ENCODE measurements at places on chromosomes 1 and 21.

DNA sequence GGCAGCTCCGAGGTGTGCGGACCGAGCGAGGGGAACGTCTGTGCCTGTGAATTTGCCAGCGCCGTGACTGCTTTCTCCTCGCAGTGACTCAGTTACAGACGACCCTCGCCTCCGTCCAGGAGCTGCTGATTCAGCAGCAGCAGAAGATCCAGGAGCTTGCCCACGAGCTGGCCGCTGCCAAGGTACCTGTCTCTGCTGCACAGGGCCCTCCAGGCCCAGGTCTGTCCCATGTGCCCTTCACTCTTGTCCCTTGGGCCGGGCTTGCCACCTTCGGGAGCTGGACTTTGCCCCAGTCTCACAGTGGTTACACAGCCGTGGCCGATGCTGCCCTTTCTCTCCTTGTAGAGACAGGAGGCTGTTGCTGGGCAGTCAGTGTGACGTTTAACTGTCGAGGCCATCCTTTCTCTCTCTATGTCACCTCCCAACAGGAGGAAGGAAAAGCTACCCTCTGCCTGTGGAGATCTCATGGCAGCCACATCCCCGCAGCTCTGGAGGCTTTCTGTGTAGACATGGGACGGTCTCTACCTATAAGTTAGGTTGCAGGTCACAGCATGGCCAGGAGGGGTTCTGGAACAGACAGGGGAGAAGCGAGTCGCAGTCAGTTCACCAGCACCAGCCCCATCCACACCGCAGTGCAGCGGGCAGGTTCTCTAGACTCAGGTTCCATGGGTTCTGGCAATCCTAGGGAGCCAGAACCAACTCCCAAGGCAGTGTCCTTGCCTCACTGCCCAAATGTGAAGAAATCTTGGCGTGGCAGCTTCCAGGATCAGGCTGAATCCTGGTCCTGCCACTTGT, 149.7 kb downstream of the PEX14 start:
- no peak for DNase-seq

DNA sequence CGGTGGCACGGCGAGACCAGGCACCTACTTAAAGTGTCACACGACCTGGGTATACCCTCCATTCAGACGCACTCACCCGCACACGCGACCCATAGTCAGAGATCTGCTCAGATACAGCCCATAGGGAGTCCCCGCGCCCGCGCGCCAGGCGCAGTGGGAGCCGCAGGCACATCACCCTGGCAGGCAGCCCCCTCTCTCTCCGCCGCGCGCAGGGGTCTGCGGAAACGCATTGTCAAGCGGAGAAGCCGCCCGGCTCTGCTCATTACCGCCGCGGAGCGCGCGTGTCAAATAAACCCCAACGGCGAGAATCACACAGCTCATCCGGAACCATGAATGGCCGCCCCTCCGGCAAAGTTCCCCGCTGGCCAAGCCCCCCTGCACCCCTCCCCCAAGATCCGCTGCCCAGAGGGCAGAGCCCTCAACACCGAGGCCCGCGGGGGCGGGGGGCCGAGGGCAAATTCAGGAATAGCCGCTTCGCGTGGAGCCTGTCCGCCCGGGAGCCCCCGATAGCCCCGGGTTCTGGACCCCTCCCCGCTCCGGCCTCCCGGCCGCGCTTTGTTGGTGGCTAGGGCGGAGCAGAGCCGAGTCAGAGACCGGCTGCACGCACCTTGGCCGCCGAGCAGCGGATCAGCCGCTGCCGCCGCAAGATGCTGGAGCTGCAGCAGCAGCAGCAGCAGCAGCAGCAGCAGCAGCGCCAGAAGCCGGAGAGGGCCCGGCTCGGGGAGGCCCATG, 522 bp downstream of the LRP8 start:
- DNase-seq: peak; percentile 75

DNA sequence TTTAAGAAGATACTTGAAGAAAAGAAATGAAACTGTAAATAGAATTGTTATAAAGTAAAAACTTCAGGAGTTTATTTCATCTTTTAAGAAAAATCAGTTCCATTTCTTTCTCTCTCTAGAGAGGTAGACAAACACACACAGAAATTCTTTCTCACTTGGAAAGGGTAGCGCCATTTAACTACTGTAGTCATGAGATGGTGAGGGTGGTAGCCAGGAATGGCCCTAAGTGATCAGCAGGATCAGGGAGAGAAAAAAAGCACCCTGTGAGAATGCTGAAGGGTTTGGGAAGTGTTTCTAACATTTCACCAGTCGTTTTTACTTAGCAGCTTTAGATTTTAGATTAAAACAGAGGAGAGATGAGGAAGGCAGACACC, 205.7 kb upstream of the RUNX1 start:
- DNase-seq: no peak

GRCh38 chr1:225442123-225442505, 14.3 kb upstream of the LBR start:
- no peak for DNase-seq

DNA sequence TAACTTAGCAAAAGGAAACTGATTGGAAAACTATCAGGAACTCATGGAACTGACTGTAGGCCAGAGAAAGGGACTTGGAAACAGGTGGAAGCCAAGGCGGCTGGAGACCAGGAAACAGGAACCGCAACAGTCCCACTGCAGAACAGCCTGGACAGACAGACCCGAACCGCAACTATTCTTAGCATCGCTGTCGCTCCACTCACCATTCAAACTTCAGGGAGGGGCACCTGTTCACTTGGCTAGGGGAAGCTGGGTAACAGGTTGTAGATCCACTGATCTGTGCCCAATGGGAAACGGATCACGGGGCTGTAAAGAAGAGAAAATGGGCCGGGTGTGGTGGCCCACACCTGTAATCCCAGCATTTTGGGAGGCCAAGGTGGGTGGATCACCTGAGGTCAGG, 61.9 kb downstream of the CLSTN1 start:
- no peak for DNase-seq

DNA sequence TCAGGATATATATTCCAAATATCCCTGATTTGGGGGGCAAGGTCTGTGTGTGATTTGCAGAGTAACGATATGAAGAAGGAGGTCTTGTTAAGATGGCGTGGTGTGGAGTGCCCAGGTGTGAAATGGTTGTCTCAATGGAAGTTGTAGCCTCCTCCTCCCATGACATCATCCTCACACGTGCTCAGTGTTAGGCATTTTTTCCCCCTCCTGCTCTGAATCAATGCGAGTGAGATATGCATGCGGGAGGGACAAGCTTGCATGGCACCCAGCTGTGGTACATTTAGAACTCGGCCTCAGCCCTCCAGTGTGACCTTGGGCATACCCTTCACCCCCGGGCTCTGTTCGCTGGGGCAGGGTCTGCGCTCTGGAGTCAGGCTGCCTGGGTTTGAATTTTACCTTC, 55.6 kb downstream of the B3GALT5 start:
- DNase-seq: no peak

GRCh38 chr1:205920159-205920558, 23.1 kb downstream of the SLC26A9 start:
- DNase-seq: peak; percentile 24

GRCh38 chr1:30610917-30611316, 112.5 kb downstream of the MATN1 start:
- no peak for DNase-seq

GRCh38 chr1:66523562-66523961, 10.4 kb upstream of the SGIP1 start:
- no peak for DNase-seq

DNA sequence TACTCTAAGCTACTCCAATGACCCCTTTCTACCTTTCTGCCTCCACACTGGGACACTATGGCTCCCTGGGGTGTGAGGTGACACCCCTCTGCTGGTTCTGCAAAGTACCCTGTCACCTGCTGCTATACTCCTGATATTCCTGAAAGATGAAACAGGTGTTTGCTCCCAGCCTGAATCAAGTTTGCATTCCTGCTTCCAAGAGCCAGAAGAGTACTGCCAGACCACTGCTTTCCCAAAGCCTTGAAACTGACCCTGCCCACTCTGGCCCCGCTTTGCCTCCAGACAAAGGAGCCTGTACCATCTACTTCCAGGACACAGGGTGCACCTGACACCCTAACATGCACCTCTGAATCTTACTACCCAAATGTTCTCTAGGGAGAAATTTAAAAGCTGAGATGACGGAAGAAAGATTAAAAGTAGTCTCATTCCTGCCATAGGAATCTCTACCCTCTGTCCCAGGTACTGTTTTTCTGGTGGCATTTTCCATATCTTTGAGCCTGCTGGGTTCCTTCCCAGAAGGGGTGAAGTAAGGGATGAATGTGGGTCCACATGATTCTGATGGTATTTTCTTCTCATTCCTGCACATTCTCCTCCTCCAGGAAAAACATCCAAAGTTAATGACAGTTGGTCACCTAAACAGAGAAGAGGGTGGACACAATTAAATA, 70.3 kb upstream of the DUSP10 start:
- DNase-seq: no peak

GRCh38 chr21:43741423-43742096, 22.6 kb downstream of the PDXK start:
- DNase-seq: peak; percentile 68

DNA sequence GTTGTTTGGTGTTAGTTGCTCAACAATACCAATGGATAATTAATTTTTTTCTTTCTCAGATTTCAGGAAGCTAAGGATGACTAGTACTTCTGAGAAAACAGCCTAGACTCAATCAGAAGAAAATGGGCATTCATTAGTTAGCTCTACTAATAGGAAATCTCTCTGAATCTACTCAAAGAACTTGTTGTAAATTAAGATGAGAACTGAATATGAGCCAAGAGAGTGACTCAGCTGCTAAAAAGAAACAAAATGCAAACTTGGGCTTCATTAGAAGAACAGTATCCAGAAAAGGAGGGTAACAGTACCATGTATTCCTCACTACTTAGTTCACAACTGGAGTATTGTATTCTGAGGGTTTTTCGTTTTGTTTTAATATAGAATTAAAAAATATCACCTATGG, 12.5 kb downstream of the FOXJ3 start:
- DNase-seq: no peak

- DNase-seq: no peak
These were observed 28.6 kb upstream of the PLEKHG5 start for GRCh38 chr1:6519935-6520671.

DNA sequence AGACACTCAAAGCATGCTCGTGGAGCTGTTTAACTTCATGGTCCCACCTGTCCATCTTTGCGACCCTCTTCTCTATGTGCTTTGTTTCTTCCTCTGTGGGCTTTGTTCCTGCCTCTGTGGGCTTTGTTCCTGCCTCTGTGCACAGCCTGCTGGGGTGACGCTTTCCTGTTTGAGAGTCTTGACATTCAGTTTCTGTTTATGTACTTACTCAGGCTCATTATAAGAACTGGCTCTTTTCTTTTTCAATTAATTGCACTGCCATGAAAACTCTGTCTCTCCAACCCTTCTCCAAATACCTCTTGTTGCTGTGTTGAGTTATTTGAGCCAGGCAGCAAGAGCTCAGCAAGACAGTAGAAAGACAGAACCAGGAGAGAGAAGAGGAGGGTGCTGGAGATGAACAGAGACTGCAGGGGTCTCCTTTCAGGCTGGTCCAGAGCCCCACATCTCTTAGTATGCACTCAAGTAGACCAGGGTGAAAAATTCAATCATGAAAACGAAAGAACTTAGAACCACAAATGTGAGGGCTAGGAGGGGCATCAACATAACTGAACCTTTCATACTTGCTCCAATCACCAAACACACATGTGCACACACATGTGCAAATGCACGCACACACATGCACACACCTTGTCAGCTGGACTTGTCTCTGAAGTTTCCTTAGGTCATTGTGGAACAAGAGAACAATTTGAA, 88.3 kb upstream of the SGIP1 start:
- peak; percentile 32 for DNase-seq

DNA sequence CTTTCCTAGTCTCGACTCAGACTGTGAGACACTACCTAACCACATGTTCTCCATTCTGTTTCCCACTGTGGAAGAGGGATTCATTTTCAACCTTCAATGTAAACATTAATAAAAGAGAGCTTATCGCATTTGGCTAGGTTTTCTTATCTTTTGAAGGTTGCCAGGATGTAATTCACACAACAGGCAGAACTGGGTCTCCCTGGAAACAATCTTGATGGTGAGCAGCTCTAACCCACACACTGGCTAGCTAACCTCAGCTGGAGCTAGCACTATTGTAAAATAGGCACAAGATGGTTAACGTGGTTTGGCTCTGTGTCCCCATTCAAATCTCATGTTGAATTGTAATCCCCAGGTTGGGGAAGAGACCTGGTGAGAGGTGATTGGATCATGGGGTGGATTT, 75.1 kb downstream of the ZSCAN20 start:
- no peak for DNase-seq

DNA sequence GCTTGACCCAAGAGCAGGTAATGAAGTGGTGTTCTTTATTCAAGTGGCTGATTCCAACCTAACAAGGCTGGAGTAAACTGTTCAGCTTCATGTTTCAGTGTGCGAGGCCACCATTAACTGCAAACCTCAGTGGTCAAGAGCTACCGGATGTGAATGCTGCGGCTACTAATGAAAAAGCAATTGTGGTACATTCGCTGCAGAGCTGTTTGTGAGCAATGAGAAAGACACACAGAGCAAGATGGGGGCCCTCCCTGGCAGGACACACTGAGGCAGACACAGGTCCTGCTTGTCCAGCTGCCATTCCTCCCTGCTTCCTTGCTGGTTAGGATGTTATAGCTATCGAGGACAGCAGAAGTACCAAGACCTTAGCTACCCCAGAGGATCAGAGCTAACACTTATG, 26.1 kb downstream of the SYF2 start:
- DNase-seq: no peak

GRCh38 chr1:181676269-181676668, 193.0 kb downstream of the CACNA1E start:
- peak; percentile 49 for DNase-seq
